ENCODE measurements at places on chromosomes 6 and 20.

DNA sequence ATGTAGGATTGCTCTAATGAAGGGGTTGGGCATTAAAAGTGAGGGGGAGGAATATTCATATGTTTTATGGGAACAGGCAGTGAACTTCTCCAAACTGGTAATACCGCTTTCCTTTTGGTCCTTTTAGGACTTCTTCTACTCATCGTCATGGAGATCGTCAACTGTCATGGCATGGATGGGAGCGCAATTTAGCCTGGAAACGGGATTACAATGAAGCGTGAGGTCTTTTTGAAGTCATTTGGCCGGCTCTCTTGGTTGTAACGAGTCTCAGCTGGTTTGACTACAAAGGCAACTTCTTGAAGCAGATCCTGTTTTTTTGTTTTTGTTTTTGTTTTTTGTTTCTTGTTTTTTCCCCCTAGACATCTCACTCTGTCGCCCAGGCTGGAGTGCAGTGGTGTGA, 1.4 kb upstream of the HLA-E start:
- no peak for DNase-seq

DNA sequence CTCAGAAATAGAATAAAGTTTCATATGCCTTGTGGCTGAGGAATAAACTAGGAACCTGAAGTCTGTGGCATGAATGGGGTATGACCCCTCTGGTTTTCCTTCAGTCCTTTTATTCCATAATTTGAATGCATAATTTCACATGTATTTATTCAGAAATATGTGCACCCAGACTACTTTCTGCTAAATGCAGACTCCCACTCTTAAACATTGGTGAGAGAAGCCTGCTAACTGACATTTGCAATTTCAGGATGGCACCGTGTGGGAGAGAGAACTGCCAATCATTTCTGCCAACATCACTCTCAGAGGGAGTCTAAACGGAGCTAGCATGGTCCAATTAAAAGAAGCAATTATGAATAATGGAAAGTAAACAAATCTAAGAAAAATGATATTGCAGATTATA, 141.3 kb downstream of the ADGRB3 start:
- no peak for DNase-seq

DNA sequence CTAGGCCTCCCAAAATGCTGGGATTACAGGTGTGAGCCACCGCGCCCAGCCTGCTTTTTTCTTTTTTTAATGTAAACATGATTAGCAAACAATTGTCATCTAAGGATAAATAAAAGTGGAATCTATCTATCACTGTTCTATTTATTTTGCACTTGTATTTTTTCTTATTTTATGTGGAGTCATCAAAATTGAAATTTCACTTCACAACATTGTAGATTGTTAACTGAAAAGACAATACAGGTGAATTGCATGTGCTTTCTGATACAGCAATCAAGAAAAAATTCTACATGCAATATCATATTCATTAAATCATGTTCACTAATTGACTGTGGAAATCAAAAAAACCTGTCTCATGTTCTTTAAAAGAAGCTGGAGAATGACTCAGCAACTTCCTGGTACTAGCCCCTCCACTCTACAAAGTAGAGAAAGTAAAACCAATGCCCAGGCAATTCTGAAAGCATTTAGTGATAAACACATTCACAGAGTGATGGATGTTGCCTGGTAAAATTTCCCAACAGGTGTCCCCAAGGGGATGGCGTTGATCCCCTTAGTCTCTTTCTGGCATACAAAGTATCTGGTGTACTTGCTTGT, 10.7 kb upstream of the RFX6 start:
- no peak for DNase-seq

- DNase-seq = no peak
Observed at GRCh38 chr6:39007575-39007974, 41.0 kb upstream of the GLP1R start.

DNA sequence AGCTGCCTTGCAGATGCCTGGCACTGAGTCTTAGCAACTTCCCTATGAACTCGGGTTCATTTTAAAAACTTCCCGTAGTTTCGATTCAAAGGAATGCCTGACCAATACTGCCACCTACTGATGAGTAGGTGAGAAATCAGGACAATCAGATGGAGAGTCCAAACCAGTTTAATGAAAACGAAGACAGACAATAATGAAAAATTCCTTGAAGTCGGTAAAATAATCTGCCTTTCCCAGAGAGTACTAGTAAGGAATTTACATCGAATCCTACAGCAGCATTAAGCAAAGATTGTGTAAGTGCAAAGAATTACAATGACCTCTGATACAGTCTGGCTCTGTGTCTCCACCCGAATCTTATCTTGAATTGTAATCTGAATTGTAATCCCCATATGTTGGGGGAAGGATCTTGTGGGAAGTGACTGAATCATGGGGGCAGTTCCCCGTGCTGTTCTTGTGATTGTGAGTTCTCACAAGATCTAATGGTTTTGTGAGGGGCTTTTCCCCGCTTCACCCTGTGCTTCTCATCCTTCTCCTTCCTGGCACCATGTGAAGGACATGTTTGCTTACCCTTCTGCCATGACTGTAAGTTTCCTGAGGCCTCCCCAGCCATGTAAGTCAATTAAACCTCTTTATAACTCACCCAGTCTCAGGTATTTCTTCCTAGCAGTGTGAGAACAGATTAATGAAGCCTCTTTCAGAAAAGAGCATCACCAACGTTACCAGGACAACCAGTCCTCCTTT, 134.4 kb downstream of the ARHGAP18 start:
- no peak for DNase-seq

- DNase-seq = no peak
Observed at GRCh38 chr6:117597755-117598154, 4.6 kb downstream of the GOPC start.

- DNase-seq = no peak
Observed at GRCh38 chr6:100212131-100212530, 218.1 kb upstream of the MCHR2 start.

GRCh38 chr6:105745464-105746129, 340.5 kb upstream of the PRDM1 start:
- no peak for DNase-seq

DNA sequence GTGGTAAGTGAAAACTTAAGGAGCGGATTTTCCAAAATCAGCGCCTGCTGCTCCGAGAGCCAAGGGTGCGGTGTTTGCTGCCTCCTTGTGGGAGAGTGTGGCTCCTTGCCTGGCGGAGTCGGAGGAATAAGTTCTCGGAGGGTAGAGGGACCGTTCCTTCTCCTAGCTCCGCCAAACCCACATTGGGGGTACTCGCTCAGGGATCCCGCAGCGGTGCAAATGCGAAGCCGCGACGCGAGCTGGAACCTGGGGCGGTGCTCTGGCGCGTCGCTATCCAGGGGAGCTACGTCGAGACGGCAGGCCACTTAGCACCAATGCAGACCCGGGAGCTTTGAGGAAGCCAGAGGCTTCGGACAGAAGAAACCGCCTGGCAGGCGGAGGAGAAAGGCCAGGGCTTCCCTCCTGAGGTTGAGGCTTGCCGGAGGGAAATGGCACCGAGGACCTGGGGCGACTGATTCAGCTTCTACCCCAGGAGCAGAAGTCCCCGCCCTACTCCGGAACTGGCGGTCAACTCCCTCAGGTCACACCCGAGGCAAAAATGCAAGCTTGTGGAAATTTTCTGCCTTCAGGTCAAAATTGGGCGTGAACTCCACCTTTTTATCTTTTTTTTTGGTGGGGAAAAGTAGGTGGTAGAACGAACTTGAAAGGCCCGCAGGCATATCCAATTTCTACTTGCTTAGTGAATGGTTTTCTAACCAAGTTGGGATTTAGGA, 5.7 kb upstream of the DDX43 start:
- peak; percentile 45 for DNase-seq

DNA sequence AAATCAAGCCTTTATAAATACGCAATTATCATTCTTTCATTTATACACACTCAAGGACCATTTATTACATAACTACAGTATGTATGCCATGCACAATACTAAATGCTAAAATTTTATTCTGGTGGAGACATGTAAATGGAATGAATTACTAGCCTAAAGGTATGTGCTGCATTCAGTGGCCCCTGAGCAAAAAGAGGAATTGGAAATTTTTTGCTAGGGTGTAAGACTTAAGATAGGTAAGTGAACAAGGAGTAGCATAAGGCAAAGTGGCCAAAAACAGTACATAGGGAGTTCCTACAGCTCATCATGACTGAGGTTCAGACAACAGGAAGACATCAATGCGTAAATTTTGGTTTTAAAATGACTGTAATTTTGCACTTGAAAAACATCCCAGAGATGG, 2.3 kb upstream of the MTFR2 start:
- no peak for DNase-seq

DNA sequence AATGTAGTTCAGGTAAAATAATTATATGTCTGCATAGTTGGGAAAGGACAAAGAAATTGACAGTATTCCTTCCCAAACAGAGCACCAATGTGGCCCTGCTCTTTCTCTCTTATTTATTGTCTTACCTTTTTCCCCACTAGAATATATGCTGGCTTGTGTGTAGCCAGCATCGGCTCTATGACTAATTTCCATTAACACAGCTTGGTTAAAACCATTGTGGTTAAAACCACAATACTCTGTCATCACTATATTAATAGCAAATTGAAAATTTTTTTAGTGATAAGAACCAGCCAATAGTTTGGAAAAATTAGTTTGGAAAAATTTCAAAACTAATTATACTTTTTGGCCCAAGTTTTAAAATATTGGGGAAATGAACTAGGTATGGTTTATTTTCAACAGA, 535.1 kb downstream of the UTRN start:
- DNase-seq = no peak

GRCh38 chr6:2765896-2766766, 938 bp downstream of the WRNIP1 start:
- peak; percentile 50 for DNase-seq

GRCh38 chr6:158926414-158926813, 73.6 kb downstream of the RSPH3 start:
- DNase-seq = no peak

All from activated T-cell treated with anti-CD3 and anti-CD28 coated beads for 48 hours (primary cell).